Uterus (tissue), 4 donors: ENCODE measurements at places on chromosomes 3 and 15. TPM values are rescaled to one million over a fixed set of nuclear protein-coding genes. Genes with fewer than 3 reads are reported as not detected.

Gene PLD1
- total RNA-seq: 15.6 TPM

Gene MOBP
- not detected for total RNA-seq

Gene TEX55
- not detected for total RNA-seq

Gene SPTBN5
- 0.51 TPM for total RNA-seq

Gene RPP25
- total RNA-seq: 3.0 TPM

Gene DPPA2
- not detected for total RNA-seq

Gene C15orf40
- 10.6 TPM for total RNA-seq

Gene LDHAL6B
- not detected for total RNA-seq

Gene PIK3CA
- total RNA-seq: 36.2 TPM

Gene TGFBR2
- 228 TPM for total RNA-seq

Gene CATSPER2
- 4.8 TPM for total RNA-seq

Gene LEO1
- 32.9 TPM for total RNA-seq

DNA sequence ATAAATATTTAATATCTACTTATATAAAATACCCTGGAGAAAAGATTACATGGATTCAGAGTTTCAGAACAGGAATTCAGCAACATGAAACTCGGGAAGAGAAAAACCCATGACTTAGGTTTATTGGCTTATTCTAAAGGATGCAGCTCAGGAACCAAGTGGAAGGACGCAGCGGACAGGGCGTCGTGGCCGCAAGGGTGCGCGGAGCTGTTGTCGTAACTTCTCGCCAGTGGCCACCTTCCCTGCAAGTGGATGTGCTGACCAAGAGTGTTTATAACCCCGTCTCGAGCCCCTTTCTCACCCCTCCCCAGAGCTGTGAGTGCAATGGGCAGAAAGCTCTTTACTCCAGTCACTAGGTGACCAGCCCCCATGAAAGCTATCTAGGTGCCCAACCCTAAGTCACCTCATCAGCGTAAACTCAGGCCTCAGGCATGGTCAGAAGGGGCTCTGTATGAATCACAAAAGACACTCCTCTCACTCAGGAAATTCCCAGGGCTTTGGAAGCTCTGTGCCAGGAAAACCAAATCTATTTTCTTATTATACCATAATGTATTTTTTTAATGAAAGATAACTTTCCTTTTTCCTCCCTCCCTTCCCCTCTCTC lies 77.3 kb downstream of the CHRNA7 start:
- no peaks in the 10 kb centered on the region for H3K27me3 ChIP-seq
- H3K4me3 ChIP-seq: no peak overlapping the region
- no peak for DNase-seq
- no peaks in the 10 kb centered on the region for H3K4me1 ChIP-seq
- H3K36me3 ChIP-seq: no peaks in the 10 kb centered on the region
- no peak overlapping the region for H3K27ac ChIP-seq

DNA sequence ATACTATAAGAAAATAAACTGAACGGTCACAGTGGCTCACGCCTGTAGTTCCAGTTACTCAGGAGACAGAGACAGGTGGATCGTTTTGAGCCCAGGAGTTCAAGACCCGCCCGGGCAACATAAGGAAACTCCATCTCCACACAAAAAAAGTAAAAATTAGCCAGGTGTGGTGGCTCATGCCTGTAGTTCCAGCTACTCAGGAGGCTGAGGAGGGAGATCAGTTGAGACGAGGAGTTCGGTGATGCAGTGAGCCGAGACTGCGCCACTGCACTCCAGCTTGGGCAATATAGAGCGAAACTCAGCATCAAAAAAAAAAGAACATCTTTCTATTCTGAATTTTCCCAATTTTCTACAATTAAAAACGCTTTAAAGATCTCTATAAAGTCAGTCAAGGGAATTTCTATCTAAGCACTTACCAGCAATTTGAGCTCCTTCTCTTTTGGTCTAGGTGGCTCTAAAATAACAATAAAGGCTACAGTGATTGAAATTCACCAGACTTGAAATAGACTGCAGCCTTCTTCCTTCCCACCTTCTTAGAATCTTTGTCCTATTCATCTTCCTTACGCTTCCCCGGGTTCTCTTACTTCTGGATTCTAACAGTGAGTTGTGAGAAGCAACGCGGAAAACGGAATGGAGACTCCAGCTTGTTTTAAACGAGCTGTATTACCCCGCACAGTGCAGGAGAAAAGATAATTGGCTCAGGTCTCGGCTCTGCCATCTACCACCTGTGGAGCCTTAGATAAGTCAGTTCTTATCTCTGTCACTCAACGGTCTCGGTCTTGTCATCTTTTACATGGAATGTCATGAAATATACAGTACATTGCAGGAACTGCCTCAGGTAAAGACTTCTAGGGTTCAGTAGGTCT lies 812 bp upstream of the SEC62 start:
- DNase-seq: no peak
- peak overlapping the region; percentile 80 for H3K4me3 ChIP-seq

DNA sequence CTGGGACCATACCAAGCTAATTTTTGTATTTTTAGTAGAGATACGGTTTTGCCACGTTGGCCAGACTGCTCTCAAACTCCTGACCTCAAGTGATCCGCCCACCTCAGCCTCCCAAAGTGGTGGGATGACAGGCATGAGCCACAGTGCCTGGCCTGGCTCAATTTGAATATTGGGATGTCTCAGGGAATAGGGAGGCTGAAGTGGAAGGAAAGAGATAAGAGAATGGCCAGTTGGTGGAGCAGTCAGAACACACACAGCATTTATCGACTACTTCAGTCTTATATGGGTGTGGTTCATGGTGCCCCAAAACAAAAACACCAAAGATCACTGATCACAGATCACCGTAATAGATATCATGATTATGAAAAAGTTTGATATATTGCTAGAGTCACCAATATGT lies 144.4 kb downstream of the GMNC start:
- peak overlapping the region; percentile 35 for H3K27ac ChIP-seq
- no peaks in the 10 kb centered on the region for H3K4me1 ChIP-seq
- no peaks in the 10 kb centered on the region for H3K27me3 ChIP-seq
- no peak for DNase-seq
- H3K36me3 ChIP-seq: no peaks in the 10 kb centered on the region

GRCh38 chr3:52480768-52481715 lies 14.1 kb upstream of the STAB1 start:
- DNase-seq: no peak
- no peak overlapping the region for H3K27ac ChIP-seq
- no peaks in the 10 kb centered on the region for H3K27me3 ChIP-seq
- H3K4me3 ChIP-seq: no peak overlapping the region
- peaks cover 8% of the 10 kb centered on the region for H3K4me1 ChIP-seq
- no peaks in the 10 kb centered on the region for H3K36me3 ChIP-seq

GRCh38 chr15:63502137-63502766 lies 2.1 kb upstream of the USP3 start:
- peaks cover 3% of the 10 kb centered on the region for H3K4me1 ChIP-seq
- no peak for DNase-seq
- H3K27me3 ChIP-seq: no peaks in the 10 kb centered on the region
- peak overlapping the region; percentile 98 for H3K27ac ChIP-seq
- no peak overlapping the region for H3K4me3 ChIP-seq

DNA sequence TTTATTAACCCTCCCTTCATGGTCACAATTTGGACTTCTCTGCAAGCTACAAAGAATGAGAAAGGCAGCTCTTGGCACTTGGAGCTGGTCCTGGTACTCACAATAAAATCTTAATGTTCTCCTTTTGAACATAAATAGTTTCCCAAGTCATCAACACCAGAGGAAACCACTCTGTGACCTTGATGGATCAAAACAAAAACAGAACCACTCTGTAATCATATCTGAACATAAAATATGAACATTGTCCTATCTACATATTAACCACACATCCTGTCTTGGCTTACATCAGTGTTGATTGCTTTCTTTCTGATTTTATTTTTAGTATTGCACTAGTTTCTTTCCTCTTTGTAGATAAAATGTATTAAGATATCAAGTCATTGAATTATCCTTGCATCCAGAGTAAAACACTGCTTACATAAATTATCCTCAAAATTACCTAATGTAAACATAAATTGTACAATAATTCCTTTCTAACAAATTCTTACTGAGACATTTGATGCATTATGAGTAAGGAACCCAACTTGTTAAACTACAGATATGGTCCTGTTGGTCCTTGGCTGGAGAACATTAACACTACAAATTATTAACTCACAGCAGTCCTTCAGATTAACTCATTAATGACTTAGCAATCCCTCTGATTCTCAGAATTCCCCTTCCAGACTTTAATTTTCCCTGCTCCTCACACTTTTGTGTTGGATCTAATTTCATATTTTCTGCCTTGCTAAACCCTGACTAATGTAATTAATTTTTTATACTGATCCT lies 860.5 kb downstream of the DIPK2A start:
- no peak for DNase-seq
- H3K27me3 ChIP-seq: no peaks in the 10 kb centered on the region
- H3K27ac ChIP-seq: no peak overlapping the region
- no peak overlapping the region for H3K4me3 ChIP-seq

GRCh38 chr3:126004217-126004616 lies 35.2 kb downstream of the ROPN1B start:
- no peaks in the 10 kb centered on the region for H3K4me1 ChIP-seq
- H3K27me3 ChIP-seq: no peaks in the 10 kb centered on the region
- H3K4me3 ChIP-seq: no peak overlapping the region
- no peak overlapping the region for H3K27ac ChIP-seq

DNA sequence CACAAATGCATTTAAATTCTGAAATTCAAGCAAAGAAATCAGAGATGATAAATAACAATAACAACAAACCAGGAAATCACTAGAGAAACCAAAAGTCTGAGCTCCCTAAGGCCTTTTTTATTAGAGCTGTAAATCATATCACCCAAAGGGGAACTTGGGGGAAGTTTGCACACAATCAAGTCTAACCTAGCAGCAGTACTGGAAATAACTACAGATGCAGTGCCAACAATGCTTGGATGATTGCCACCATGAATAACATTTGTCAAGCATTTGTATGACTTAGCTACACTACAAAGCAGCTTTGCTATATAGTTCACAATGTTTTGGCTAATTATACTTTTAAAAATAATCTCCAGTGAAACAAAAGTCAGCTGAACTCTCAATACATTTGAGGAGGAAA lies 27.8 kb downstream of the SHQ1 start:
- H3K27me3 ChIP-seq: no peaks in the 10 kb centered on the region
- no peaks in the 10 kb centered on the region for H3K36me3 ChIP-seq
- H3K4me3 ChIP-seq: no peak overlapping the region
- peak overlapping the region; percentile 42 for H3K27ac ChIP-seq

- no peaks in the 10 kb centered on the region for H3K36me3 ChIP-seq
- H3K4me3 ChIP-seq: peak overlapping the region; percentile 40
- peak; percentile 79 for DNase-seq
- no peaks in the 10 kb centered on the region for H3K27me3 ChIP-seq
Observed at GRCh38 chr3:48656061-48656840, 6.4 kb downstream of the CELSR3 start.

- no peaks in the 10 kb centered on the region for H3K4me1 ChIP-seq
- H3K36me3 ChIP-seq: no peaks in the 10 kb centered on the region
- no peak overlapping the region for H3K27ac ChIP-seq
Observed at GRCh38 chr3:101248736-101249135, 71.6 kb downstream of the IMPG2 start.

- no peaks in the 10 kb centered on the region for H3K4me1 ChIP-seq
- no peak overlapping the region for H3K27ac ChIP-seq
- no peak overlapping the region for H3K4me3 ChIP-seq
- H3K36me3 ChIP-seq: no peaks in the 10 kb centered on the region
Observed at GRCh38 chr15:93477188-93477587, 388.2 kb upstream of the RGMA start.

- no peaks in the 10 kb centered on the region for H3K36me3 ChIP-seq
- no peak for DNase-seq
- no peaks in the 10 kb centered on the region for H3K27me3 ChIP-seq
- H3K4me3 ChIP-seq: no peak overlapping the region
- no peak overlapping the region for H3K27ac ChIP-seq
- H3K4me1 ChIP-seq: no peaks in the 10 kb centered on the region
Observed at GRCh38 chr15:45181491-45182285, 6.1 kb downstream of the SHF start.

GRCh38 chr3:123067689-123068600 lies 1.1 kb downstream of the PDIA5 start:
- H3K4me3 ChIP-seq: peak overlapping the region; percentile 41
- no peaks in the 10 kb centered on the region for H3K27me3 ChIP-seq
- DNase-seq: no peak
- no peaks in the 10 kb centered on the region for H3K36me3 ChIP-seq

DNA sequence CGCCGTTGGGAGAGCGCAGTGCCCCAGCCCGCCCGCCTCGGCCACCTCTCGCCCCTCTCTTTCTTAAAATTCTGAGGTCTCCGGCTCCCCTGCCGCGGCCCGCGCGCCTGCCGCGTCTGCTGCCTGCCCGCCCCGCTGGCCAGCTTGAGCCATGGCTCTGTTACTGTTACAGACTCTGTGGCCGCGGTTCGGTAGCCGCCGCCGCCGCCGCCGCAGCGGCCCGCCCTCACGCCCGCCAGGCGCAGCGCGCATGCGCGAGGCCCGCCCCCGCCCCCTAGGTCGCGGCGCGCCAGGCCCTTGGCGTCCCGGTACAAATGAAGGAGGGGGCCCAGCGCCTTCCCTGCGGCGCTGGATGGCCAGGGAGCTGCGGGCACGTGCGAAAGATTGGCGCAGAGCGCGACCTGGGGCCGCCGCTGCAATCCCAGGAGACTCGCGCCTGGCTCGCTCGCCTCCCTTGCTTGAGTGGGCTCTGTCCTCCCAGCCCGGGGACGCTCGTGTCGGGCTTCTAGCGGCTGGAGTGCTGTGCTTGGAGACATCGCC lies at the start of gene ONECUT1:
Gene ONECUT1 (minus strand): TSS at position 168 of the 540 bp plus-strand sequence. CDS start 452 bp downstream, outside the sequence.
- peaks cover 57% of the 10 kb centered on the region for H3K27me3 ChIP-seq
- H3K4me3 ChIP-seq: peak within 1 kb of the TSS; percentile 23
- H3K36me3 ChIP-seq: no peaks in the 10 kb centered on the region
- H3K4me1 ChIP-seq: peaks cover 16% of the 10 kb centered on the region

DNA sequence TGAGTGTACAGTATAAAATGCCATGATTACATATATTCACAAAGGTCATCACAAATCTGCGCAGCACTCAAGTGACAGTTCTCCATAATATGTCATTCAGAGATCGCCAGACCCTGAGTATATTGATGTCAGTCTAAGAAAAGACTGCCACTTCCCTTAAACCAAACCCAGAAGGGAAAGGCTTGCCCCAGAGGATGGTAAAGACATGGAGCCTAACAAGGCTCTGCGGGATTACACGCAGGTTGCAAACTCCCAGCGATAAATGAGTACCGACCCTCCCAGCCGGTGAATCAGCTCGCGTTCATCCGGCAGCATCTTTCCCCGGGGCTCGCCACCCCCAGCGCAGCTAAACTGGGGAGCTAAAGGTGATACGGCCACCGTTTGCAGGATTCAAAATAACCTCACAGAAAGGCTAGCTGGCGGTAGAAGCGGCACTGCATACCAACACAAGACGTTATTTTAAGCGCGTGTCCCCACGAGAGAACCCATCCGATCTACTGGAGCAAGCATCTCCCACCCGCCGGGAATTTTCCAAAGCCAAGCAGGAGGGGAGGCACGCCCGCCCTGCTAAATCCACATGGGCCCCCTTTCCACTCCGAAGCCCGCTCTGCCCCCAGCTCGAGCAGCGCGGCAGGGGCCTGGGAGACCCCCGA lies 643 bp downstream of the MYO5A start:
- peak overlapping the region; percentile 93 for H3K4me3 ChIP-seq
- no peaks in the 10 kb centered on the region for H3K27me3 ChIP-seq
- DNase-seq: peak; percentile 25
